ENCODE measurements at places on chromosomes 2 and 18.

DNA sequence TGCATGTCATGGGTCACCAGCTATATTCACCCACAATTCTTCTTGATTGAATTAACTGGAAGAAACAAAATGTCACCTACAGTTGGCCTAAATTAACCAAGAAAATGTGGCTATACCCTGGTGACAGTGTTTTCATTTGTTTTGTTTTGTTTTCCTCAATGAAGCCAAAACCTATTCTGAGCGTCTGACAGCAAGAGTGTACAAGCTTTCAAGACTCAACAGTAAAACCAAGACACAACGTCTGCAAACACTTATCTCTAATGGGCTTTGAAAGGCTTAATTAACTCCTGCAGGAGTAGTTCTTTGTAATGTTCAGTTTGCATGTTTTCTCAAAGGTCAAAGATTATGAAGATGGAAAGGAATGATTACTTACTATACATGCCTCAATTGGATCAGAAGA lies 827.6 kb upstream of the KLHL29 start:
- DNase-seq = no peak

GRCh38 chr2:207881902-207882301 lies 112.2 kb upstream of the FZD5 start:
- no peak for DNase-seq

DNA sequence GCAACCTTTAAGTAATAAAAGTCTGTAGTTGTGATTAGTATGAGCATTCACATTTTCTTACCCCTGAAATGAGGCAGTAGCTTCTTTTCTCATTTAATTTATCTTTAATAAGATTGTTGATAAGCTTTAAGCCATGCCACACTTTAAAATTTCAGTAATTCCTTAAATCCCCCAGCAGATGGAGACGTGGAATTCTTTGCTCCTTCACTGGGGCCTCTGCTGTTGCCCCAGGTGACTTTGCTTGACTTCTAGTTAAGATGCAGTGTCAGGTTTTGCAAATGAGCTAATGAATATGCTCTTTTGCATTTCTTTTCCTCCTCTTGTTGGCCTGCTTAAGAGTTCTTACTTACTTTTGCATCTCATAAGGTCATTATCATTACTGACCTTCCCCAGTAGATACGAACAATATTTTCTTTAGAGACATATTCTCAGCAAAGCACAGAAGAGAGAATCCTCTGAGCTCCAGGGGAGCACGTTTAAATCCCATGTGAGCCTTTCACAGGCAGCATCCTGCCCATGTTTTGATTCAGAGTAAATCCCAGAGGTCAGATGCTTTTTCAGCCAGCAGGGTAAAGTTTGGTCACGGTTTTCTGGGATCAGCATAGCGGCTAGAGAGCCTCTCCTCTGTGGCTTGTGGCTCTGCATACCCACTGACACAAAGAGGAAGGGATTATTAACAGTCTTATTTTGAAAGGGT lies 222.9 kb downstream of the PTPRM start:
- DNase-seq = no peak

GRCh38 chr2:148375214-148375613 lies 269.3 kb upstream of the EPC2 start:
- no peak for DNase-seq

DNA sequence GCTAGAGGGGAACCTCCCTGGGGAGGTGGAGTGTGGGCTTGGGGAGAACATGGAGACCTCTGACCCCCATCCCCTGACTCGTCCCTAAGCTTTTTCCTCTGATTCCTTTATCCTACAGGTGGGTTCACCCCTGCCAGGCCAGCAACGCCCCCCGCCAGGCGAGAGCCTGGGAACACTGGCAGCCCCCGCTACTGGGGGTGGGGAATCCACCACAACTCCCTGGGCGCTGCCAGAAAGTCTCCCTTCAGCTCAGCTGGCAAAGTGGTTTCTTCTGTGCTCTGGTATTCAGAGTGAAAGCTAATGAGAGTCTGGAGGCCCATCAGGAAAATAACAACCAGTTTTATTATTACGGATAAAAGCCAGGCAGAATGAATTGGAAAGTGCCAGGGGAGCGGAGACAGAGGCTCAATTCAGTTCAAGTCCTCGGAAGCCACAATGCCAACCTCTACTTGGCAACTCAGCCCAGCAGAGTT lies 2.8 kb downstream of the DIPK1C start:
- no peak for DNase-seq

- DNase-seq = no peak
Observed at GRCh38 chr2:48448274-48449061, 81.5 kb upstream of the STON1 start.

DNA sequence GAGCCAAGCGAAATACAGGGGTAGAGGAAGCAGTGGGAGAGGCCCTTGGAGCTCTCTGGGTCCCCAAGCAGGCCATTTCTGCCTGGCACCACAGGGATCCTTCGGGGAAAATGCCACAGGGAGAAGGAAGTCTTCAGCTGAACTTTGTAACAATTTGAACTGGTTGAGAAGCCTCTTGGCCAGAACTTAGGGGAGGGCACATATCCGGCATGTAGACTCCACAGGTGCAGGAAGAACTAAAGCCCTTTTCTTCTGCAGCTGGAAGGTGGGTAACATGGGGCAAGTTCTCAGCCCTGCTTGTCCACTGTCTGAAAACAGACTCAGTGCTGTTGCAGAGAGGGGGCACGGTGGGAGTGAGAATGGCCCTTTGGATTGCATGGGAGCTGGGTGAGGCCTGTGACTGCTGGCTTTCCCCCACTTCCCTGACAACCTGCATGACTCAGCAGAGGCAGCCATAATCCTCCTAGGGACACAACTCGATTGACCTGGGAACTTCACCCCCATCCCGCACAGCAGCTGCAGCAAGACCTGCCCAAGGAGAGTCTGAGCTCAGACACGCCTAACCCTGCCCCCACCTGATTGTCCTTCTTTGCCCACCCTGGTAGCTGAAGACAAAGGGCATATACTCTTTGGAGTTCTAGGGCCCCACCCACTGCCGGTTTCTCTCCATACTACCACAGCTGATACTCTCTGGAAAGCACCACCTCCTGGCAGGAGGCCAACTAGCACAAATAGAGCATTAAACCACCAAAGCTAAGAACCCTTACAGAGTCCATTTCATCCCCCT lies 101.6 kb upstream of the FAM136A start:
- DNase-seq = no peak

- no peak for DNase-seq
Observed at GRCh38 chr18:25284861-25285550, 67.0 kb downstream of the ZNF521 start.

DNA sequence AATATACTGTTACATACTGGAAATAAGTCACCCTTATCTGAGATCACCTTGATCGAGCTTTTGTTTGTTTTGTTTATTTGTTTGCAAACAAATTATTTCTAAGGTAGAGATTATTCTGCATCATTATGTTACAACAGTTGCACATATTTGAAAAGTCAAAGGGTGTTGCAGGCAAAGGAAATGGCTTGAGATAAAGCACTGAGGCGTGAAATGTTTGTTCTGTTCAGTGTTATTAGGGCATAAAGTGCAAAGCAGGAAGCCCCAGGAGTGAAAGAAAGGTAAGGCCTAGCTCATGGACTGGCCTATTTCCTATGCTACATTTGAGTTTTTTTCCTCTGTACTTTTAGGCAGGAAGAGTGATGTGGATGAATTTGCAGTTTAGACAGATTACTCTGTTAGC lies 1815.6 kb upstream of the LRRTM1 start:
- no peak for DNase-seq

GRCh38 chr2:68345129-68345875 lies 19.8 kb upstream of the PLEK start:
- no peak for DNase-seq

- no peak for DNase-seq
Observed at GRCh38 chr2:9406529-9407362, 16.6 kb downstream of the ITGB1BP1 start.

- no peak for DNase-seq
Observed at GRCh38 chr2:121454549-121455090, 76.1 kb upstream of the RNU4ATAC start.

GRCh38 chr2:241065355-241065803 lies 36.7 kb downstream of the MTERF4 start:
- DNase-seq = no peak

DNA sequence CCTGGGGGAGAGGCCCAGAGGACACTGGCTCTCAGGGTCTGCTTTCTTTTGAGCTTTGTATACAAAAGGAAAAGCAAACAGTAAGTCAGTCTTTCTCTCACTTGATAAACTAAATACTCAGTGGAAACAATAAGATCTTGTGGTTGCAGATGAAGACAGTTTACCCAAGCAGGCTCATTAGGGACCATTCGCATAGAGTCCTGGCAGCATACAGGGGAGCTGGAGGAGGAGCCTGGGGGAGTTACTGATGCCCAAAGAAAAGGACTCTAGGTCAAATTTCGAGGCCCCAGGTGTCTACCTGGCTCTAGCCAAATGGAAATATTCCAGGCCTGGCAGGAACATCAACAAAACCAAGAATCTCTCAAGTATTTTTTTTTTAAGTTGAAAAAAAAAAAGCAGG lies 225.3 kb downstream of the CNTNAP5 start:
- DNase-seq = no peak

- no peak for DNase-seq
Observed at GRCh38 chr2:187541086-187542085, 12.8 kb downstream of the TFPI start.

- DNase-seq = peak; percentile 41
Observed at GRCh38 chr2:169768262-169768995, 30.2 kb upstream of the SSB start.

DNA sequence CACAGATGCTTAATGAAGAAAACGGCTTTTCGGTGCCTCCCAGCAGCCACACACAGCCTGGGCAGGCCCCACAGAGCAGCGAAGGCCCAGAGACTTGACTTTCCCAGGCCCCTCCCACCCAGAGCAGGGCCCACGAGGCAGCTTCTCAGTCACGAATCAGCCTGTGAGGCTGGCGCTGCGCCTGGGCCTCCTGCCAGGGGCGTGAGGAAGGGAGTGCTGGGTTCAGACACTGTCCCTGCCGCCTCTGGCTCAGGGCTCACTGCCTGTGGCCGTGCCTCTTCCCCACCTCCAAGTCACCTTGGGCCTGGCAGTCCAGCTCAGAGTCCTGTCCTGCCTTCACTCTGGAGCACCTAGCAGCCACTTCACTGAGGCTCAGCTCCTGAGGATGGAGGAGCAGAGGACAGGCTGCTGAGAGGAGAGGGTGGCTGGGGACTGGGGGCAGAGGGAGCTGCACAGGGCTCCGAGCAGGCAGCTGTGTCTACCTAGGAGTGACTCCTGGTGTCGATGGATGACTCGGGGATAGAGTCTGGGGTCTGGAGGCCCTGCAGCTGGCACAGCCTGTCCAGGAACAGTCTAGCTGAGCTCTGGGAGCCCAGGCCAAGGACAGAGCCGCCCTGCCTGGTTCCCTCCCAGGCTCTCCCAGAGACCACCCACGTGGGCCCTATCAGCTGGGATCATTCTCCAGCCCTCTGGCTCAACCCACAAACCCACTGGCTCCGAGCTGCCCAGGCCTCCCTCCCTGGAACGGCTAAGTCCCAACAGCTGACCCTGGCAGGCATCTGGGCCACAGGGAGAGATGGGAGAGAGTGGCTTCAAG lies 36.4 kb upstream of the FOSL2 start:
- peak; percentile 50 for DNase-seq

DNA sequence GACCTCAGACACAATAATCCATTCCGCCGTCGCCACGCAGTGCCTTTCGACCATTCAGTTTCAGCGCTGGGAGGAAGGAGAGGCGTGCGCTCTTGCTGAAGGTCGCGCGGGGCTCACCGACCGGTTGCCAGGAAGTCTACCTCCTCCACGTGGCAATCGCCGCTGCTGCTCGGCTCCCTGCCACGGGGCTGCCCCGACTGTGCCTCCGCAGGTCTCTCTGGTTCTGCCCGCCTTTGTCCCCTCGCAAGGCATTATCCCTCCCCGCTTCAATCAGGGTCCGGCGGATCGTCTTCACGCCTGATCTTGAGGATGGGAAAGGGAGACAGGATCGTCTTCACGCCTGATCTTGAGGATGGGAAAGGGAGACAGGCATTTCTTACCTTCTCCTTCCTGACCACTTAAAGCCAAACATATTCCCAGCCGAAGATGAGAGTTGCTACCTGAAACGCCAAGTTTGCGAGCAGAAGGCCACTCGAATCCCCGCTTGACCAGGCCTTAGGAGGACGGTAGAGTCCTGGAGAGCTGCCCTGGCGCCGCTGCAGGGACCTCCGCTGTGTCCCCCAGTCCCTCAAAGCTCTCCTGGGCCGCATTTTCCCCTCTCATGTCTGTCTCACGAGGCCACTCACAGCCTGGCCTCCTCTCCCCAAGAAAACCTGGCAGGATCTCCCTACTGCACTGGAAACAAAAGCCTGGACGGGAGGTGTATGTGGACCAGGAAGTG lies 4.3 kb upstream of the GPR45 start:
- DNase-seq = no peak

DNA sequence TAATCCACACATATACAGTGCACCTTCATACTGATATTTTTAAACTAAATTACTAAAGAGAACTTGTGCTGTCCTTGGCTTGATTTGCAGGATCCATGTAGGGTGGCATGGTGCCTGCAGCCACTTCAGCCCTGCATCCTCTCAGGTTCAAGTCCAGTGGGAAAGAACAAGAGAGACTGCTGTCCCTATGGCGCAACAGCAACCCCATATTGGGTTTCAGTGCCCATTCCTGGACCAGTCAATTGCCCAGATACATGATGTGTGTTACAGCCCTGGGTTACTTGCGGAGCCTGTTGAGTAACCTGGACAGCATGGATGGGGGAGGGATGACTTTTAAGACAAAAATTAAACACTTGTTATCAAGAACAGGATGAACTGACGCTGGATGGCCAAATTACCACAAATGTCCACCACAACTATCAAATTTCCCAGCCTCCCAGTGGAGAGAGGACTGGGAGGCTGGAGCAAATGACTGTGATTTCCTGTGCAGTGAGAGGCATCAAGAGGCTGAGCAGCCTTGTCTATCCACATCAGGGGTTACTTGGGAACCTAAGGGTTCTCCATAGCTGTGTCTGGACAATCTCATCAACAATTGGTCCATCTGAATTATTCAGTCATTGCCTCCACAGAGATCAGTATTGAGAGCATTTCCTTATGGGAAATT lies 162.0 kb downstream of the CAPN13 start:
- no peak for DNase-seq

DNA sequence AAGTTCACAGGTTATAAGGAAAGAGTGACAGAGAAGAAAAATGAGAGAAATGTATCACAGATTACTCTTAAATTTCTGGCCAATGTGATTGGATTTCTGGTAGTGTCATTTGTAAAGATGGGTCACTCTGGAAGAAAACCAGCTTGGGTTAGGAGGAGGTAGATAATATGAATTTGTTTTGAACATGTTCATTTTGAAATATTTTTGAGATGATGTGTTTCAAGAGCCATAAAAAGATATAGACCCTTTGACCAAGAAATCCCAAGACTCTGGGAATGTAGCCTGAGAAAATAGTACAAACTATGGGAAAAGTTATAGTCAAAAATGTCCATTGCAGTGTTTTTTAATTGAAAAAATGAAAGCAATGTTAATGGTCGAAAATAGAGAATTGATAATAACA lies 70.7 kb downstream of the CALCRL start:
- no peak for DNase-seq

- no peak for DNase-seq
Observed at GRCh38 chr2:53087262-53087873, 680.2 kb upstream of the CHAC2 start.

Measured in CD4-positive, alpha-beta T cell treated with Interleukin-4 for 1 hour (primary cell).